ENCODE measurements at places on chromosomes 3 and 15.

- no peak for DNase-seq
Observed at GRCh38 chr3:168094580-168094876, 1.2 kb downstream of the GOLIM4 start.

DNA sequence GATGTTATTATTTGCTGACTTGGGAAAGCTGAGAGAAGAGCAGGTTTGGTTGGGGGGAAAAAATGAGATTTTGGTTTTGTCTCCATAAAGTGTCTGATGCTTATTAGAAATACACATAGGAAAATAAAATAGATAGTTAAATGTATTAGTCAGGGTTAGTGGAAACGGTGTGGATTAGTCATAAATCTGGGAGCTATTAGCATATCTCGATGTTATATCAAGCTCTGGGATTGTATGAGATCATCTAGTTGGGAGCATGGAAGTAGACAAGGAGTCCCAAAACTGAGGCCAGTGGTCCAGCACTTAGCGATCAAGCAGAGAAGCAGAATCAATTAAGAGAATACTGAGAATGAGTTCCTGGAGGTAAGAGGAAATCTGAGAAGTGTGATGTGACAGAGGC lies 845.5 kb downstream of the ROBO2 start:
- DNase-seq, result no peak

GRCh38 chr3:66259566-66260255 lies 38.9 kb downstream of the SLC25A26 start:
- DNase-seq, result no peak

DNA sequence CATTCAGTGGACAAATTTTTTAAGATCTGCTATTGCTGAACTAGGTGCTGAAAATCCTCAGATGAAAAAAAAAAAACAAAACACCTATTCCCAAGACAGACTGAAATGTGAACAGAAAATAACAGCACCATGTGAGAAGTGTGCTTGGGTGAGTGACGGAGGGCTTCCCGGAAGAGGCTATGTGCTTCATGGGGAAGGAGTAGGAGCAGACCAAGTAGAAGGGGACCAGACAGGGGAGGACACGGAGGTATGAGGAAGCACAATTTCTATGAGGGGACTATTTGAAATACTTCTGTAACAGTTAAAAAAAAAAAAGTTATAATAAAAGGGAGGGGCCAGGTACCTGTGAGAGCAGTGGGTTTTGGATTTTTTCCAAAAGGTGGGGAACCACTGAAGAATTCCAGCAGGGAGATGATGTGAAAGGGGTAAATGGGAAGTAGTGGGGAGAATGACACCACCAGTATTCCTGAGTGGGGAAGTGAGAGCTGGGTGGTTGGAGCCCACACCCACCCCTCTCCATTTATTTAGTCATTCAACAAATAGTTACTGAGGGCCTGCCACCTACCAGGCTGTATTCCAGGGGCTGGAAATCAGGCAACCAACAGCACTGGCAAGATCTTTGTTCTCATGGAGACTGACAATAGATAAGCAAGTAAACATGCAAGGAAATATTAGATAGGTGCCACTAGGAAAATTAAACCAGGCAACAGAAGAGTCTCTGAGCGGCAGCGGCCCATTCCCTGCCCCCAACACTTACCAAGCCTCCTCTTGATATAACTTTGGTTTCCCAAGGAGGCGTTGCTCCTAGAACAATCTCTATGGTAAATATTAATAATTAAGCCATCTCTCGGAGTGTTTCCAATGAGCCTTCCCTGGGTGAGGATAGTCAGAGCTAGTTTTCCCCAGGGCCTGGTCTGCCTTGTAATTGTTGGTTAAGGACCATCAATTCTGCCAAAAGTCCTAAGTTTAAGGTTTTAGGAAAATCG lies 3.8 kb upstream of the USP3 start:
- no peak for DNase-seq

DNA sequence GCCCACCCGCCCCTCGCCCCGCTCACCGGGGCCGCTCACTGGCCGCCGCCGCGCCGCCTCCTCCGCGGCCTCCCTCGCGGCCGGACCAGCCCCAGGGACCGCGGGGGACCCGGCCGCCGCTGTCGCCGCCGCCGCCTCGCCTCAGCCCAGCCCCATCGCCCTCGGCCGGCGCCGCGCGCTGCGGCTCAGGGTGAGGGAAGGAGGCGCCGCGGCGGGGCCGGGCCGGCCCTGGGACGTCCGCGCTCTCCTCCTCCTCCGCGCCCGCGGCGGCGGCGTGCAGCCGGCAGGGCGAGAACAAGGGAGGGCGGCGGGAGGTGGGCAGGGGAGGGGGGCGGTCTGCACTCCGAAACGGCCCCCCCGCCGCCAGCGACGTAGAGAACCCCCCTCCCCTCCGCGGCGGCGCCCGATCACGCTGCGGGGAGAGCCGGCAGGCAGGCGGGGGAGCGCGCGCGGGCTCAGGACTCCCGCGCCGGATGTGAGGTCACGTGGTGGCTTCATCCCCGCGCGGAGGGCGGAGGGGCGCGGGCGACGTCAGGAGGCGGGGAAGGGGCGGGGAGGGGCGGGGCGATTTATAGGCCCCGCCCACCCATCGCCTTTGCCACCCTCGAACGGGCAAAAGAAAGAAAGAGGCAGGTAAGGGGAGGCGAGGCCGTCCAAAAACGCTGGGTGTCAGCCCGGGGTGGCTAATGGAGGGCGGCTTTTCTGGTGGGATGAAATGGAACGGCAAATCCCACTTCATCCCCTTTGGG lies at the start of gene ATP13A3:
TSS of gene ATP13A3 (minus strand) at position 463 of the 749 bp plus-strand sequence. CDS start 24,812 bp downstream, outside the sequence.
- DNase-seq, result peak; percentile 93

DNA sequence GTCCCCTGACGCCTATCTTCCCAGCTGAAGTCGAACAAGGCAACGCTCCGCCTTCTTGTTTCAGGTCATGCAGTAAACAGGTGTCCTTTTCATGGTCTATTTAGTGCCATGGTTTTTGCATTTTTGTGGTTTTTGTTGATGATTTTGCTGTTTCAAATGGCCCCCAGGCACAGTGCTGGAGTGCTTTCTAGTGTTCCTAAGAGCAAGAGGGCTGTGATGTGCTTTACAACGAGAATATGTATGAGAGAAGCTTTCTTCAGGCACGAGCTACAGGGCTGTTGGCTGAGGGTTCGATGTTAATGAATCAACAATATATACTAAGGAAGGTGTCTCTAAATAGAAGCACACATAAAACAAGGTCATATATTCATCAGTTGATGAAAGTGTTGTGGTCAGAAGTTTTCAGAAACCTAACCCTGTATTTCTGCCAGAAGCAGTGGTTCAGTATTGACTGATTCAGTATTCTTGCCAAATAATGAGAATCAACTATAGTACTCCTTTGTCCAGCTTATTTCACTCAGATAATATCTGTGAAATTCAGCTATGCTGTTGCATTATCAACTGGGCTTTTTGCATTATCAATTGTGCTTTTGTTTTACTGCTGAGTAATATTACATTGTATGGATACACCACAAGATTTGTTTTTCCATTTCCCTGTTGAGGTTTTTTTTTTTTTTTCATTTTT lies 18.5 kb downstream of the LIMD1 start:
- peak; percentile 48 for DNase-seq

- DNase-seq, result peak; percentile 69
Observed at GRCh38 chr15:33068007-33068481, 126.5 kb downstream of the FMN1 start.

DNA sequence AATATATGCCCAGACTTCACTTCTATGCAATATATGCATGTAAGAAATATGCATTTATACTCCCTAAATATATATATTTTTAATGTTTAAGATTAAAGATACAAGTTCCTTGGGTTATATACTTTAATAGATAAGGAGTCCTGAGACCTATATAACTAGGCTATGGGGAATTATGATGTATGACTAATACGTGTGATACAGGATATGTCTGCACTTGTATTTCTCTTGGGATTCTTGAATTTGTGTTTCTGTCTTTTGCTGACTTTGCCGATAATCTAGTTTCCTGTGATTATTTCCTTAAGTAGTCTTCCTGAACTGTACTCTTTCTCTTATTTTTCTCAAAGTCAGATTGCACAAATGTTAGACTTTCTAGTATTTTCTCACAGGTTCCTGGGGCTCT lies 109.6 kb downstream of the PIK3CB start:
- DNase-seq, result no peak

DNA sequence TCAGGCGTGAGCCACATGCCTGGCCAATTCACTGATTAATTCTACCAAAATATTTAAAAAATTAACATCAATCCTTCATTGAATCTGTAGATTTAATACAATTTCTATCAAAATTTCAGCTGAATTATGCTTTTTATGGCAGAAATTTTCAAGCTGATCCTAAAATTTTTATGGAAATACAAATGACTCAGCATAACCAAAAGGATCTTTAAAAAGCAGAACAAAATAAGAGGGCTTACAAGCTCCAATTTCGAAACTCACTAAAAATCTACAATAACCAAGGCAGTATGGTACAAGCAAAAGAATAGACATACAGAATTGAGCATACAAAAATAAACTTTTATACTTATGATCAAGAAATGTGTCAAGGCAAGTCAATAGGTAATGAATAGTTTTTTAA lies 180.4 kb upstream of the CTNNB1 start:
- DNase-seq, result no peak

GRCh38 chr15:81308260-81308659 lies 15.7 kb downstream of the STARD5 start:
- DNase-seq, result no peak

DNA sequence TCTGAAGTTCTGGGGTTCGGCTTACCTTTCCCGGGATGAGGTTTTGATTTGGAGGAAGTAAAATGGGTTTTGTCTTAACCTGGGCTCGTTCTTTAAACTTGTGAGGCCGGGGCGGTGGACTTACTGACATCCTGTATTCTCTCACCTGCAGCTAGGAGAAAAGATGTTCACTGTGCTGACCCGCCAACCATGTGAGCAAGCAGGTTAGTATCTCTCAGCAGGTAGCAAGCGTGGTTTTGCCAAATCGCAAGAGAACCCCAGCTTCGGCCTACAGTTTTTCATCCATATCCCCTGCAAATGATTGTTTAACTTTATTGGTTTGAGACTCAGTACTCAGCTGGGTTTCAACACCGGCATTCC lies 891 bp downstream of the ENTPD3 start:
- no peak for DNase-seq

- DNase-seq, result peak; percentile 52
Observed at GRCh38 chr15:41115652-41116115, 396 bp downstream of the INO80 start.
